ENCODE measurements at places on chromosomes 7 and 10. TPM values are rescaled to one million over a fixed set of nuclear protein-coding genes. Genes with fewer than 3 reads are reported as not detected.

DNA sequence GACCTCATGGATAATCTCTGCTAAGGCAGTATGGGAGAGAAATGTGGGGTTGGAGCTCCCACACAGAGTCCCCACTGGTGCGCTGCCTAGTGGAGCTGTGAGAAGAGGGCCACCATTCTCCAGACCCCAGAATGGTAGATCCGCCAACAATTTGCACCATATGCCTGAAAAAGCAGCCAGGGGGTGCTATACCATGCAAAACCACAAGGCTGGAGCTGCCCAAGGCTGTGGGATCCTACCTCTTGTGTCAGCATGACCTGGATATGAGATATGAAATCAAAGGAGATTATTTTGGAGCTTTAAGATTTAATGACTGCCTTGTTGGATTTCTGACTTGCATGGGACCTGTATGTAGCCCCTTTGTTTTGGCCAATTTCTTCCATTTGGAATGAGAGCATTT is 27.0 kb upstream of the SAMD9L start:
- DNase-seq, result no peak

DNA sequence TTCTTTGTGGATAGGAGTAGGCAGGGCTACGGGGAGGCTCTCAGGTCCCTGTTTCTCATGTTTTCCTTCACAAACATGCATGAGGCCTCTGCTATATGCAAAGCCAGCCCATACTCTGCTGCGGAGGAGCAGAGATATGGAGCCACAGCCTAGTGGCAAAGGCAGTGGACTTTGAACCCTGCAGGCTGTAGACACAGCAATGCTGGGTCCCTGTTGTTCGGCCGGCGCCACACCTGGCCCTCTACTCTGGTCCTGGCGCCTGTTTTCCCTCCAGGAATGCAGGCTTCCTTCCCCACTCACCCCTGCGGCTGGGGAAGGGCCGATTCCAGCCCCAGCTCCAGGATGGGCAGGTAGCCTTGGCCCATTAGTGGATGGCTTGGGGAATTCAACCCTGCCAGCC is 11.5 kb downstream of the CLRN3 start:
- DNase-seq, result no peak

- DNase-seq, result no peak
Observed at GRCh38 chr7:28311670-28312069, 100.6 kb upstream of the CREB5 start.

DNA sequence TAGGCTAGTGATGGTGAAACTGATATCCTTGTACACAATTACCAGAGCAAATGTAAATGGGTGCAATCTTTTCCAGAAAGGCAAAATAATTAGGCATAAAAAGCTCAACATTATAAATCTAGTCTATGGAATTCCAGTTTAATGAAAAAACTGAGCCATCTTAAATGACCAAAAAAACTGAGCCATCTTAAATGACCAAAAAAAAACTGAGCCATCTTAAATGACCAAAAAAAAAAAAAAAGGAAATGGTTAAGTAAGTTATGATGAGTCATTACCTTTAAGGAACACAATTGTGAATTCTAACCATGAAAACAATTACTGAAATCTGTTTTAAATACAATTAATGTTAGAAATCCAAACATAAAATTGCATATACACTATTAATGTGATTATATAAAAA is 25.3 kb downstream of the USP6NL start:
- DNase-seq, result no peak

- DNase-seq, result no peak
Observed at GRCh38 chr10:46012746-46013145, 17.7 kb downstream of the NCOA4 start.

GRCh38 chr7:30841025-30841735 is 70.0 kb downstream of the MINDY4 start:
- no peak for DNase-seq

DNA sequence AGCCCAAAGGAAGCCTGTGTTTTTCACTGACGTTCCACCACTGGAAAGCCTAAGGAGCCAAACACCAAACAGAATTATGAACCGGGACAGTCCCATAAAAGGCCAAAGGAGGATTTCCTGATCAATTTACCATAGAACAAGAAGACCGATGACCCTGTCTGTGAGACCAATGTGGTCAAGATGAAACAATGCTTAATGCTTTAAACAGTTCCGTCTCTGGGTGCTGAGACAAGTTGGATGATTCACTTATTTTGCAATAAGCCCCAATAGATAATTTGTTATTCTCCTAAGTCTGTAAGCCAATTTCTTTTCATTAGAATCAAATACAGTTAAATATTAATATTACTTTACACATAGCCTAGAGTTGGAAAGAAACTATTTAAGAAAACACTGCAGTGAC is 134.9 kb downstream of the MICU1 start:
- DNase-seq, result no peak

DNA sequence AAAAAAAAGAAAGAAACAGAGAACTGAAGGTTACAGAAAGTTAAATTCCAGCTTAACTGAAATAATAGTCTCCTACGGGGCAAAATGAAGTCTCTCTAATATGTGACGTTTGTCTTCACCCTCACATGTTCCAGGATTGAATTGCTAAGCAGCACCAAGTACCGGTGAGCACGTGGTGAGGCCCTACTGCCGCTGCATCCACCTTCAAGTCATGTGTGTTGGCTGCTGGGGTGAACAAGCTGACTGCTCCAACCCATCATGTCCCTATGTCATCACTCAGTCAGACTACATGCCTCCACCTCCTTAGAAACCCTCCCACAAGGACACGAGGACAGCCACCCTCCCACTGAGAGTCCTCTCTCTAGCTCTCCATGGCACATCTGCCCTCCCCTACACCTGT is 35.4 kb upstream of the NPFFR1 start:
- DNase-seq, result no peak

Gene WEE2
- total RNA-seq, result not detected

Gene STOX1
- total RNA-seq, result 0.30 TPM

Data from M059J (cell line).